Activated naive CD4-positive, alpha-beta T cell (primary cell): ENCODE measurements at places on chromosomes 2 and 18.

DNA sequence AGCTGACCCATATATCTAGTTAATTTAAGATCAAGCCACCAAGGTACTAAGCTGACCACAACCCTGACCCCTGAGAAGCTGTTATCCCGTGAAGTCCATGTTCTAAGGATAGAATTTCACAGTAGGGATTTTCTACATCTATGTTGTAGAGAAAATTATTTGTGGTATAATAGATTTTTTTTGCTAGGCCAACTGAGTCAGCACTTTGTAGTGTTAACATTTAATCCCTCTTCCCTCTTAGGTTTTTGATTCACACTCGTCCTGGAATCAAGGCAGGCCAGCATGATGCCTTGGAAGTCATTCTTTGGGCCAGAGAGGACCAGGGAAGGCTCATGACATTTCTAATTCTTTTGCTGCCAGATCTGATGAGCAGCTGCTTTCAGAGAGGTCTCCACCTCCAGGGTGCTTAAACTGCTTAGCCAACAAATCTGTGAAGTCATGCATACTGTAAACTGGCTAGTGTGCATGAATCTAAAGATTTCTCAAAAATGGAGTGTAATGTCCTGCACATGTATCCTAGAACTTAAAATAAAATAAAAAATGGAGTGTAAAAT is 102.5 kb downstream of the RBM43 start:
- no peak for DNase-seq

DNA sequence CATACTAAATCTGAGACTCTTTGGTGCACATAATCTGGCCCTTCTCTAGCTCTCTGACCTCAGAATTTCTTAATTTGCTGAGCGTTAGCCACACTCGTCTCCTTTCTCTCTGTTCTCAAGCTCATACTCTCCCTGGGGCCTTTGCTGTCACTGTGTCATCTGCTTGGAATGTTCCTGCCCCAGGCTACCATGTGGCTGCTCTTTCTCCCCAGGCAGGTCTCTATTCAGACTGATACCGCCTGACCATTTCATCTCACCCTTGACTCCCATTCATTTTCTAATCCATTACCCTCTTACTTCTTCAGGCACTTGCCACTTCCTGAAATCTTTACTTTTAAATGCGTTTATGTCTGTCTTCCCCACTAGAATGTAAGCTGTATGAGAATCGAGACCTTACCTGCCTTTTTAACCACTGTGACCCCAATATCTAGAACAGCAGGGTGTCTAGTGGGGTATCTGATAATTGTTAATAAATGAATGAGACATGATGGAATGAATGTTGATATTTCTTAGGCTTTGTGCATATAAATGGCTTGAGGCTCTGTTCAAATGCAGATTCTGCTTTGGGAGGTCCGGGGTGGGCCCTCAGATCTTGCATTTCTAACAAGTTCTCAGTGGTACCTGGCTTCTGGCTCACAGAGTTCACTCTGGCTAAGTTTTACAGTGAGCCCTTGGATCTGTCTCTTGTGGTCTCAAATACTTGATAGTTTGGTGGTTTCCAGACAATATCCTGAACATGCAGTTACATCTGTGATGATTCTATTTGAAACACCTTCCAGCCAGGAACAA is 89.9 kb upstream of the EPC2 start:
- DNase-seq = no peak

- DNase-seq = no peak
Measured at GRCh38 chr2:172437419-172438341, 10.3 kb downstream of the ITGA6 start.

DNA sequence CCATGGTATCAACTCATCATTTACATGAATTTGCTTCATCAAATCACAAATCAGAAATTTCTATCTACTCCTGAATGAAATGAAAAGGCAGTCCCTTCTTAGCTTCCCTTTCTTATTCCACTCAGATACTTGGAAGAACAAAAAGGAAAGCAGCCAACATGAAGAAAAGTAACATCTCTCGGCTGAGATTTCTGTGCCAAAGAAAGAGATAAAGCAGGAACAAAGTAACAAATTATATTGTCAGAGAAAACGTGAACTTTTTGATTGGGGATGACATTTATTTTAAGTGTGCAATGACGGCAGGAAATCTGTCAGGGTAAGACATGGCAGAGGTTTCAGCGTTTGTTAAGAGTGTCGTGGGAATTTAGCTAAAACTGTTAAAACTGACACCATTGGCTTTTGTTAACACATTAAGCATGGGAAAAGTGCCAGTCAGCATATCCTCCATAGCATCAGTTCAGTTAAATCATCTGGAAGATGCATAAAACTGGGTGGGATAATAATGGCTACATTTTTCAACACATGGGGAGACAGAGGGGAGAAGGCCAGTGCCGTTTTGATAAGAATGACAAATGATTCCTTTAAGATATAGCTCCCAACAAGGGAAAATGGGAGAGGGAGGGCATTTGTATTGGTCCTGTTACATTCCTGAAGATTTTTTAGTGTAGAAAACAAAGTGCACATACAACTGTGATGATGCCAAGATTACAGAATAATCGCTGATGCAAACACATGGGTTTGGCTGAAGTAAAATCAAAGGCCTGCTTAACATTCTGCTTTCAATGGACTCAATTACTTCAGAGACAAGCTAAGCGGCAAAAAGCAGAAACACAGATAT is 211.6 kb downstream of the ZNF521 start:
- no peak for DNase-seq

- no peak for DNase-seq
Measured at GRCh38 chr2:190435031-190435670, 27.0 kb downstream of the MFSD6 start.

DNA sequence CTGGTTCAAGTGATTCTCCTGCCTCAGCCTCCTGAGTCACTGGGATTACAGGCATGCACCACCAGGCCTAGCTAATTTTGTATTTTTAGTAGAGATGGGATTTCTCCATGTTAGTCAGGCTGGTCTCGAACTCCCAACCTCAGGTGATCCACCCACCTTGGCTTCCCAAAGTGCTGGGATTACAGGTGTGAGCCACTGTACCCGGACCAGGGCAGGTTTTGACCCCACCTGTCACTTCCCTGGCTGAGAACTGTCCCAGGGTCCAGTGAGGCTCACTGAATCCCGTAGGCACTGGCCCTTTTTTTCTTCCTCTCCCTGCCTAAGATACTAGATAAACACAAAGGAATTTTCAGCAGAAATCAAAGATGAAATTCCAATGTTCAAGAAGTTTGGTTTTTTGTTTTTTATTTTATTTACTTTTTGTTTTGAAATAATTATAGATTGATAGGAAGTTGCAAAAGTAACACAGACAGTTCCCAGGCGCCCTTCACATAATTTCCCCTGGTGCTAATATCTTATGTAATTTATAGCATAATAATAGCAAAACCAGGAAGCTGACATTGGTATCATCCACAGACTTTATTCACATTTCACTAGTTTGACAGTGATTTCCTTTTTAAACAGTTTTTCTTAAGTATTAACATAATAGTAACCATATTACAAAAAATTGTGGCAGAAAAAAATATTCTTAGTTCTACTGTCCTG is 52.4 kb upstream of the B3GNT7 start:
- no peak for DNase-seq

DNA sequence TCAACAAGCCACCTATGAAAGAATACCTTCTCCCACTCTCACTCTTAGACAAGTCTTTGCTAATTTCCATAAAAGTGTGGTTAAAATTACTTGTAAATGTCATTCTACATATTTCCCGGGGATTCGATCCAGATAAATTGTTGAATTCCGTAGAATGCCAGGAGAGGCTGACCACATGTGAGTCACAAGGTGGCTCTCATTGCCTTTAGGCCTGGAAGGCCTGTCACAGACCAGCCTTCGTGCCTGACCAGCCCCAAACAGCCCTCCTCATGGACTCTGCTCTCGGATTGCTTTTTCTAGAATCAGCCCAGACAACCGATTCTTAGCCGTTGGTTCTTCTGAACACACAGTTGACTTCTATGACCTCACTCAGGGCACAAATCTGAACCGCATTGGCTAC is 86.0 kb downstream of the RTN4 start:
- DNase-seq = no peak

GRCh38 chr18:23151414-23152099 is 16.3 kb downstream of the CABLES1 start:
- DNase-seq = no peak

DNA sequence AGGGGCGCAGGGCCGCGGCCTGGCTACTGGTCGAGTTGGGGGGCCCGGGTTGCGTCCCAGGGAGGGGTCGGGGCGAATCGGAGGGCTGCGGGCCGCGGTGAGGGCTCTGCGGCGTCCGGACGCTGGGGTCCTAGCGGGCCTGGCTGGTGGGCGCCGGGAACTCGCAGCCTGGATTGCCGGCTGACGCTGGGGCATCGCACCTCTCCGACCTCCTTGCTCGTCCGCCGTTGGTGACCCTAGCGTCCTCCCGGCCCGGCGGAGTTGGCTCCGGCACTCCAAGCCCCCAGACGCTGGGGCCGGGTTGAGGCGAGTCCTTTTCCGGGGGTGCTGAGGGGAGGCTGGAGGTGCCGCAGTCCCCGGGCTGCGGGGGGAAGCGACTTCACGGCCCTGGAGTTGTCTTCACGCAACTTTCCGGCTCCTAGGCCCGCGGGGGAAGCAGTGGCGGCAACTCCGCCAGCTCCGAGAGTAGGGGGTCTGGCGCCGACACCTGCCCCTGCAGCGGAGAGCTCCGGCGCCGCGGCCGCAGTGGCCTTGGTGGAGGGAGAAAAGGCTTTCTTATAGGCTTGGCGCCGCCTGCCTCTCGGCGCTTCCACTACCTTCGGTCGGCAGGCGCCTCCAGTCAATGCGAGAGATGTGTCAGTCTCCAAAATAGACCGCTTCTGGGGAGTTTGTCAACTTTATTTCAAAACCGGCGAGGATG is 70.3 kb downstream of the HAUS1 start:
- peak; percentile 39 for DNase-seq

- no peak for DNase-seq
Measured at GRCh38 chr2:26710145-26710544, 17.6 kb downstream of the KCNK3 start.

DNA sequence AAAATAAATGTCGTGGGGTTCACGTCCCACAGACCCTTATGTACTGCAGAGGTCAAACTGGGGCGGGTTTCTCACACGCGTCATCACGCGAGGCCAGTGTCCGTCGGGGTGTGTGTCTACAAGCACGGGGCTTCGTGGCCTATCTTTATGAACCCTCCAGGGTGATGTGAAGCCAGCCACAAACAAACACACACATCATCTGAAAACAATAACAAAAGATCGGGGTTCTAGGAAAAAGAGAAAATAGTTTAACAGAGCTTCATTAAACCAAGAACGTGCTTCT is 23.3 kb downstream of the LDLRAD4 start:
- DNase-seq = no peak

DNA sequence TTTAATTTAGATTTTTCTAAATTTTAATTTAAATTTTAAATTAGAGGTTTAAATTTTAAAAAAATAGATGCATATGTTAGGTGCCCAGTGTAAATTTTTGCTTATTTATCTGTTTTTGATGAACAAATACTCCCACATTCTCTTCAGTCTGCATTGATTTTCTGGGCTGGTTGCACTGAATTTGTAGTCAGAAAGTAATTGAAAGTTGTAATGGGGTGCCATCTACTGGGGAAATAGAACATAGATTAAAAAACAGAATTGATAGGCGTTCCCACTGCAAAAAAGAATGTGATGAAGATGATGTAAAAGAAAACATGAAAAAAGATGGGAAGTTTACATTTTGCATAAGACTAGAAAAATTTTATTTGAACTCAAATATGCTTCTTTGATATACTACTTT is 51.7 kb upstream of the CCDC85A start:
- DNase-seq = no peak
